GOT3 (cell line): ENCODE measurements at places on chromosomes 16 and 17.

- no peak for DNase-seq
Observed at GRCh38 chr17:47955497-47956461, 1.9 kb downstream of the PRR15L start.

GRCh38 chr17:46732754-46733398 lies 85.6 kb downstream of the WNT3 start:
- no peak for DNase-seq

GRCh38 chr16:71966932-71967331 lies 33.3 kb downstream of the PKD1L3 start:
- DNase-seq = no peak

GRCh38 chr17:69630056-69630635 lies 215.6 kb downstream of the MAP2K6 start:
- no peak for DNase-seq

GRCh38 chr17:59366040-59366757 lies 34.7 kb downstream of the YPEL2 start:
- no peak for DNase-seq

GRCh38 chr16:66977341-66978113 lies 10.9 kb upstream of the CES4A start:
- DNase-seq = peak; percentile 40

- DNase-seq = no peak
Observed at GRCh38 chr16:69131167-69131838, 1.1 kb downstream of the CHTF8 start.

DNA sequence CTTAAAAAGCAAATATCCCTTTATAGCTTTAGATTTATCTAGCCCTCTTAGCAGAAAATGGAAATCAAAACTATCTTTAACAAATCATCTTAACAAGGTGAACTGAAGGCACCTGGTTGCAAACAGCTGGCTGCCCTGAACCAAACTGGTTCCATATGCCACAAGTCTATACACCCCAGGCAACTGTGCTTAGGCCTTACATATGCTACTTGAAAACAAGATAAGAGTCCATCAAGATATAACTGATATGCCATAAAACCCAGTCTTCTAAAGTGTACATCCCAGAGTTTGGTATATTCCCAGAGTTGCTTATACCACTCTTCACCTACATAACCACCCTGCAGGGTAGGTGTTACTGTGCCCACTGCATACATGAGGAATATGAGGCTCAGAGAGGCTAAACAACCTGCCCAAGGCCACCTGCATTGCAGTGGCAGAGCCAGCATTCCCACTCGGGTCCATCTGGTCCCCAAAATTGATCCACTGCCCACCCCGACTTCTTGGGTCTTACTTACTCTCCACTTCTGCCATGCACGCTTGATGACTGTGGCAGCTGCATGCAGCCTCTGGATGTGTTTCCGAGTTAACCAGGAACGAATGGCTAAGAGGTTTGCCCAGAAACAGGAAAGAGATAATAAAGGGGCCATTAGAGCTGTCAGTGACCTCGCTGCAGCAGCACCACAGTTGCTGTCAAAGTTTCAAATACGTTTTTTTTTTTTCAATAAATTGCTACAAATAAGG lies 12.2 kb downstream of the ZNHIT3 start:
- no peak for DNase-seq
